T-cell (primary cell): ENCODE measurements at places on chromosomes 12 and 14.

DNA sequence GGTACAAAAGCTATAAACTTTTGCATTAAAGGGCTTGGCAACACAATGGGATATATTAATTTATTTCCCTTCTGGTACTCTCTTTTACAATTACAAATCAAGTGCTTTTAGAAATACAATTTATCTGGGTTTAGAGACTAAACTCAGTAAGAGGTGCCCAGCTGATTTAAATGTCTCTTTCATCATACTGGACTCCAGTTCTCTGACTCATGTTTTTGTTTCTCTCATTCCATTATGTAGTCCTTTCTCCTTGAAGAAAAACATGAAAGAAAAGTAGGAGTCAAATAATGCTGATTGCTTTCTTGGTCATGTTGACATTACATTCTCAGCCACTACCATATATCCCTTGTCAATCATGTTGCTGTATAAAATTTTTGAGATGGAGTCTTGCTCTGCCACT is 36.3 kb upstream of the CFL2 start:
- no peaks in the 10 kb centered on the region for H3K27me3 ChIP-seq
- H3K36me3 ChIP-seq: peaks cover 11% of the 10 kb centered on the region
- H3K4me3 ChIP-seq: no peak overlapping the region
- H3K27ac ChIP-seq: no peak overlapping the region

DNA sequence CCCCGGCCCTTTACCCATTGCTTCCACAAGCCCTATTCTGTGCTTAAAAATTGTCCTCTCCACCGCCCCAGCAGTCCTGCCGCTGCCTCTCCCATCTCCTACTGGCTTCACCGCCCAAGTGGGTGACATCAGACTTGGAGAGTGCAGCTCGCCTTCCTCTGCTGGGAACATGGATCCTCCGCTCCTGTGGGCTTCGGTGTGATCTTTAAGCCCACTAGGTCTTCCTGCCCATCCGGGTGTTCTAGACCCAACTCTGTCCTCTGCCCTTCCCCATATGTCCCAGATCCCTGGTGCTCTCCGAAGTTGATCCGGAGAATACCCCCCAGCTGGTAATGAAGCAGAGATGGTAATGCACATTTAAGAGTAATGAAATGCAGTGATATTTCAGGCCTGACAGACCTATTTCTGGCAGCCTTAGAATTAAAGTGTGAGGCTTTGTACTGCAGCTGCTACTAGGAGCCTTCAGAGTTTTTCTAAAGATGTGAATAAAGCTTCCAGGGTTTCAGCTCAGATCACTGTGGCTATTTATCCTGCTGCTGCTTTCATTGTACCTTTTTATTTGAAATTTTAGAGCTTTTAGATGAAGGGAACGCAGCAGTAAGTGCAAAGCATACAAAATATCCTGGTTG is 22.9 kb upstream of the CTDSP2 start:
- H3K27me3 ChIP-seq: no peaks in the 10 kb centered on the region
- H3K4me1 ChIP-seq: peaks cover 8% of the 10 kb centered on the region
- H3K4me3 ChIP-seq: no peak overlapping the region
- H3K27ac ChIP-seq: no peak overlapping the region
- H3K36me3 ChIP-seq: no peaks in the 10 kb centered on the region

GRCh38 chr12:49621651-49622500 is 1.5 kb upstream of the PRPF40B start:
- peaks cover 30% of the 10 kb centered on the region for H3K4me1 ChIP-seq
- DNase-seq: no peak
- no peaks in the 10 kb centered on the region for H3K36me3 ChIP-seq
- H3K4me3 ChIP-seq: peak overlapping the region; percentile 66

DNA sequence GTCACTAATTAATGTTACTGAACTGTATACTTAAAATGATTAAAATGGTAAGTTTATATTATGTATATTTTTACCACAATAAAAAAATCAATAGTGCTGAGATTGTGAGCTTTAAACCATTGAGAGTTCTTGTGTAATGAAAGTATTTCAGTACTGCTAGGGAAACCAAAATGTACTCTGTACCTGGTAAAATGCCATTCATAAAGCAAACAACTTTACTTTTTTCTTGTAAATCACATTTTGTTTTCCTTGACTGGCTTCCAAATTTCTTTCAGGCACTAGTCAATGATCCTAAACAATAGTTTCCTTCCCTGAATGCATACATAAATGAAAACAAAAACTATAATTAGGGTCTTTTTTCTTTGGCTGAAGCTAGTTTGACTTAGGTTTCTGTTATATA is 29.4 kb upstream of the SNRPF start:
- no peaks in the 10 kb centered on the region for H3K36me3 ChIP-seq
- no peak overlapping the region for H3K27ac ChIP-seq
- no peak for DNase-seq
- H3K27me3 ChIP-seq: peaks cover 2% of the 10 kb centered on the region

DNA sequence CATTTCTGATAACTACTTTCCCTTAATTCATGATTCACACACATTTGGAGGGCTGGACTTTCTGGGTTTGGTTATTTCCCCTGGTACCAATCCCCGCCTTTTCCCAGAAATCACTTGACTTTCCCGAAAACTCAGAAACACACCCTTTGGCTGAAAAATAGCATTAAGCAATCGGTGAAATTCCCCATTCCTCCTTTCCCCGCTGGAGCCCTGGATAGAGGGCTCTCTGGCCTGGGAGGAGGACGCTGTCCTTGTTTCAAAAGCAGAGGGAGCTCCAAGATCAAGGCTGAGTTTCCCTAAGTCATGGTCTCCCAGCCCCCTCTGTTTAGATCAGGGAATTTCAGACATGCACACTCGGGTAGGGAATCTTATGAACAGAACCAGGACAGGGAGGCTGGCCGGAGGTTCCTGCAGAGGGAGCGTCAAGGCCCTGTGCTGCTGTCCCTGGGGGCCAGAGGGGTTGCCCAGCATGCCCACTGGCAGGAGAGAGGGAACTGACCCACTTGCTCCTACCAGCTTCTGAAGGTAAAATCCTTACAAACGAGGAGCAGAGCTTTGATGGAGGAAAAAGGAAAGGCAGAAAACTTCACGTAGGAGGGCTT is at the start of gene C1S:
Gene C1S, plus strand, starts transcription at position 366 of the 602 bp plus-strand sequence. CDS start 1,195 bp downstream, outside the sequence.
- no peak for DNase-seq
- no peak within 1 kb of the TSS for H3K4me3 ChIP-seq
- H3K36me3 ChIP-seq: no peaks in the 10 kb centered on the region

DNA sequence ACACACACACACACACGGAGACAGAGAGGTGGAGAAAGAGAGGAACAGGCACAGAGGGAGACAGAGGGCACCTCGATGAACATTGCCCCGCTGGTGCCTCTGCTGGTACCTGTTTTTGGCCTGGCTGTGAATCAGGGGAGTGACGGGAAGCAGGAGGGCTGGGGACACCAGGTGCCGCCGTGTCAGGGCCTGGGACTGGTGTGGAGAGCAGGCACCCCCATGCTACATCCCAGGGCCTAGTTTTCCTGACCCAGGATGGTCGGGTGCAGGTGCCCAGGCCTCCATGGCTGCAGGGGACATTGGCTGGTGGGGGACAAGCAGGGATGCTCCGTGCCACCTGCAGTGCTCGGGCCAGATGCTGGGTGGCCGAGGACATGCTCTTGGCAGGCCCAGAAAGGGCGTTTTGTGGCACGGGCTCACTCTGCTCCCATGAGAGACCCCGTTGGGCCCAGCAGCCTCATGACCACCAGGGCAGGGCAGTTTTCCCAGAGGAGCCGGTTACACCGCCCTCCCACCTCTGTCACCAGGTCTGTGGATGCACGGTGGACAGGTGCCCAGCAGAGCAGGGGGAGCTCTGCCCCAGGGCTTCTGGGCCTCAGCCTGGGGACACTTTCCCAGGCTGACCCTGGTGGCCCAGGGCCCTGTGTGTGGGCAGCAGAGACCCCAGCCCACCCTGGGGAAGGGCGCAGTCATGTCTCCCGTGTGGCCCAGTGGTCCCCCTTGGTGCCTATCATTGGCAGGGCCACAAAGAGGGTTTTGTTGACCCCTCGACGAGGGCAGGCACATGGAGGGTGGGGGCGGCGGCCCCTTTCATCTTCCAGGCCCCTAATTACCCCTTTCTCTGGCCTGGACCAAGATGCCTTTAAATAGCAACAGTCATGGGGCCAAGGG is 207.5 kb upstream of the RTL1 start:
- H3K4me3 ChIP-seq: no peak overlapping the region
- H3K4me1 ChIP-seq: no peaks in the 10 kb centered on the region
- H3K27me3 ChIP-seq: peaks cover 20% of the 10 kb centered on the region
- H3K27ac ChIP-seq: no peak overlapping the region

GRCh38 chr12:29103539-29103974 is 45.5 kb upstream of the FAR2 start:
- H3K36me3 ChIP-seq: no peaks in the 10 kb centered on the region
- H3K27ac ChIP-seq: peak overlapping the region; percentile 83
- H3K4me3 ChIP-seq: peak overlapping the region; percentile 57
- peak; percentile 20 for DNase-seq
- peaks cover 14% of the 10 kb centered on the region for H3K4me1 ChIP-seq
- no peaks in the 10 kb centered on the region for H3K27me3 ChIP-seq

GRCh38 chr12:109714913-109715244 is 1.3 kb downstream of the FAM222A start:
- H3K4me3 ChIP-seq: peak overlapping the region; percentile 33
- DNase-seq: no peak
- no peaks in the 10 kb centered on the region for H3K4me1 ChIP-seq
- H3K27ac ChIP-seq: no peak overlapping the region
- no peaks in the 10 kb centered on the region for H3K36me3 ChIP-seq
- peaks cover 78% of the 10 kb centered on the region for H3K27me3 ChIP-seq

DNA sequence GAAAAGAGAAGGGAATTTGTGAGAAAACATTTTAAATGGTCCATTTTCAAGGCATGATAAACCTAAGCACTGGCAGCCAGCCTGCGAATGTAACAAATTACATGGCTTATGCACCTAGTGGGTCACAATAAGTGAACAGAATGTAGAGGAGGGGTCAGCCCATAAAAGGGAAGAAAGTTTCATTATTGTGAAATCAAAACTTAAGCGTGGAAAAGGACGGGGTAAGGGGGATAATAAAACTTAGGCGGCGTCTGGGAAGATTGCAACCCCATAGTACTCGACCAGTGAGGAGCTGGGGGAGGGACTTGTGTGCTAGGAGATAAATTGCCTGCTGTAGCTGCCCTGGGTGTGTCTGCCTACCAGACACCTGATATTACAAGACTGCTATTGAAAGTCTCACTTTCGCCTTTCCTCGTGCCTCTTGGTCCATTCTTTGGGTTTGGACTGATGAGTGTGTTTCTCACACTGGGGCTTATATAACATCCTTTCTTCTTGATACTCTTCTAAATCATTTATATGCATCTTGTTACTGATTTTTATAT is 40.6 kb downstream of the ZDHHC17 start:
- no peak for DNase-seq
- H3K4me3 ChIP-seq: no peak overlapping the region
- no peak overlapping the region for H3K27ac ChIP-seq
- no peaks in the 10 kb centered on the region for H3K4me1 ChIP-seq
- no peaks in the 10 kb centered on the region for H3K27me3 ChIP-seq

- H3K4me1 ChIP-seq: no peaks in the 10 kb centered on the region
- no peaks in the 10 kb centered on the region for H3K36me3 ChIP-seq
- no peak overlapping the region for H3K4me3 ChIP-seq
- no peak overlapping the region for H3K27ac ChIP-seq
- DNase-seq: no peak
Observed at GRCh38 chr12:81077329-81077685, 572 bp upstream of the ACSS3 start.

DNA sequence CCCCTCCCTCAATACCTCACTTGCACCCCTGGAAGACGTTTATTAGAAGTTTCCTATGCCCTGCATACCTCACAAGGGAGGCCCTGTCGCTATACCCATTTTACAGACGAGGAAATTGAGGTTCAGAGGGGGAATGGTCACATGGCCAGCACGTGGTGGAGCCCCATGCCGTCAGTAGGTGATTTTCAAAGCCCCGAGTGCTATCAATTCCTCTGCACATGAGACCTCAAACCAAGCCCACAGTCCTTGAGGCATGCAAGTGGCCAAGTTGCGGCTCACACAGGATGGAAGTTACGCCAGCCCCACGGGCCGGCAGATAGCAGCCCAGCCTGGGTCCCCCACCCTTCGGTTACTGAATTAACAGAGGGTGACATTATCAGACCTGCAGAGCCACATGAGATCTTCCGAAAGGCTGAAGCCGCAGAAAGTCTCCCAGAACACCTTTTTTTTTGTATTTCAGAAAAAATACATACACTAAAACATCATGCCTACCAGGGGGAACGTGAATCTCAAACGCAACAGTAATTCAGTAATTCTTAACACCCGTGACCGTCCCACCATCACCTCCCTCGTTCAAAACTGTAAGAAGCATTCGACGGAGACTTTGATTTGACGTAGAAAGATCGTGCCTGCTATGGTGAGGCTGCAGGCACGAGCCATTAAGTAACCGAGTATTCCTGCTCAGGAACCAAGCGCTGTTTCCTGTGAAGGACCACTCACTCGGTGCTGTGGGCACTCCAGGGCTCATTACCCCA is 129.0 kb downstream of the RFLNA start:
- peak; percentile 25 for DNase-seq
- H3K4me3 ChIP-seq: no peak overlapping the region
- H3K4me1 ChIP-seq: no peaks in the 10 kb centered on the region
- H3K27ac ChIP-seq: no peak overlapping the region

GRCh38 chr12:123794027-123794426 is 31.9 kb downstream of the DNAH10 start:
- no peaks in the 10 kb centered on the region for H3K27me3 ChIP-seq
- no peaks in the 10 kb centered on the region for H3K4me1 ChIP-seq
- no peak for DNase-seq
- no peak overlapping the region for H3K4me3 ChIP-seq
- H3K27ac ChIP-seq: no peak overlapping the region

DNA sequence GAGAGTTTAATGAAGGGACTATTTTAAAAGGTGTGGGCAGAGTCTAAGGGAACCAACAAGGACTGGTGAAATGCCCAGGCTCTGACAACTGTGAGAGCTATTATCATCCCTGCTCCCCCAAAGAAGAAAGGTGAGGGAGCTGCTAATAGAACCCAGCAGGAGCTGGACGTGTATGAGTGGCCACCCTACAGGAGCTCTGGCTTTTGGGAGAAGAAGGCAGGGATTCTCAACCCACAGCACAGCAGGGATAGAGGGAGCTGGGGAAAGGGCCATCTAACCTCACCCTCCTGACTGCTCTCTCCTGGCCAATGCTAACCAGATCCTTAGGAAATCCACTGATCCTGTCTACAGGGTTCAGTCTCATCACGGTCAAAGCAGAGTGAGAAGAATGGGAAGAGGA is 57.1 kb downstream of the GRIN2B start:
- no peaks in the 10 kb centered on the region for H3K4me1 ChIP-seq
- peaks cover 2% of the 10 kb centered on the region for H3K27me3 ChIP-seq
- no peak overlapping the region for H3K4me3 ChIP-seq
- no peak for DNase-seq
- no peaks in the 10 kb centered on the region for H3K36me3 ChIP-seq

DNA sequence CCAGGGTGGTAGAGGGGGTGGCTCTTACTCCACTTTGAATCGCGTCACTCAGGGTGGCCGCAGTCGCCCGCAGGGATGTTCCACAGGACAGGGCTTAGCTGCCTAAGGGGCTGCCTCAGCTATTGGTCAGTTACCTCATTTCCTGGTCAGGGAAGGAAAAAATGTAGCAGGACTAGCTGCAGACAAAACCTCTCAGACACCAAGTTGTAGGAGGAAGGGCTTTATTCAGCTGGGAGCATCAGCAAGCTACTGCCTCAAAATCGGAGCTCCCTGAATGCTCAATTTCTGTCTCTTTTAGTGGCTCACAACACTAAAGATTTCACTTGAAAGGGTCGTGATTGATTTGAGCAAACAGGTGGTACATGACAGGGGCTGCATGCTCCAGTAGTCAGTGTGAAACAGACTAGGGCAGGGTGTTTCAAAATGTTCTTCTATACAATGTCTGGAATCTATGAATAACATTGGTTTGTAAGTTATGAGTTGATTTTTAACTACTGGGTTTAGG is 6.4 kb upstream of the CLEC6A start:
- H3K27ac ChIP-seq: no peak overlapping the region
- no peaks in the 10 kb centered on the region for H3K4me1 ChIP-seq
- H3K27me3 ChIP-seq: no peaks in the 10 kb centered on the region
